ENCODE measurements at places on chromosomes 11 and 22.

- no peak for DNase-seq
These were observed 22.2 kb upstream of the ZNF143 start for GRCh38 chr11:9438611-9439010.

- DNase-seq = peak; percentile 89
These were observed 133.2 kb upstream of the TEAD1 start for GRCh38 chr11:12540913-12541582.

DNA sequence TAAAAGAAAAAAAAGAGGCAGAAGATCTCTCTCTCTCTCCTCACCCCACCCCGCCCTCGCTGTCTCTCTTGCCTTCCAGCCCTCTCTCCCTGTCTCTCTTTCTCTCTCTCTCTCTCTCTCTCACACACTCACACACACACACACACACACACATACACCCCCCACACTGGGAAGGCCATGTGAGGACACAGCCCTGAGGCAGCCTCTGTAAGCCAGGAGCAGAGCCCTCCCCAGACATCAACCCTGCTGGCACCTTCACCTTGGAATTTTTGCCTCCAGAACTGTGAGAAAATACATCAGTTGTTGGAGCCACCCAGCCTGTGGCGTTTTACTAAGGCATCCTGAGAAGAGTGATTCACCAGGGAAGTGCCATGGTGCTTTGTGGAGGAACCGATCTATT, 14.7 kb downstream of the APOL3 start:
- peak; percentile 50 for DNase-seq

- no peak for DNase-seq
These were observed 99.7 kb upstream of the TOP3B start for GRCh38 chr22:22082229-22082835.

DNA sequence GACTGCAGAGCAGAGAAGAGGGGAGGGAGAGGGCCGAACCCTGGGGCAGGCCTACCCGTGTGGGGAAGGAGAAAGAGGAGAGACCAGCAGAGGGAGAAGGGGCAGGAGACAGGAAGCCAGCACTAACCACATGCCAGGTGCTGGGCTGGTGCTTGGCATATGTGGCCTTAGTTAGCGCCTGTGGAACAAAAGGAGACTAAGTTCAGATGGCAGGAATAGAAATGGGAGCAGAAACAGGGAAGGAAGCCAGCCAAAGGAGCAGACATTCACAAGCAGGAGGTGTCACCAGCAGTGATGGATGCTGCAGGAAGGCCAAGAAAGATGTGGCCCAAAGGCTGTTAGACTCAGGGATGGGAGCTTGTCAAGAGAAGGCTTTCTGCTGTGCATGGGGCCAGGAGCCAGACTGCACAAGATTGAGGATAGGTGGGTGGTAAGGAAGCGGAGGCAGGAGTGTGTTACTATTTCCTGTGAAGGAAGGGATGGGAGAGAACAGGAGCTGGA, 26.7 kb downstream of the TREH start:
- no peak for DNase-seq

DNA sequence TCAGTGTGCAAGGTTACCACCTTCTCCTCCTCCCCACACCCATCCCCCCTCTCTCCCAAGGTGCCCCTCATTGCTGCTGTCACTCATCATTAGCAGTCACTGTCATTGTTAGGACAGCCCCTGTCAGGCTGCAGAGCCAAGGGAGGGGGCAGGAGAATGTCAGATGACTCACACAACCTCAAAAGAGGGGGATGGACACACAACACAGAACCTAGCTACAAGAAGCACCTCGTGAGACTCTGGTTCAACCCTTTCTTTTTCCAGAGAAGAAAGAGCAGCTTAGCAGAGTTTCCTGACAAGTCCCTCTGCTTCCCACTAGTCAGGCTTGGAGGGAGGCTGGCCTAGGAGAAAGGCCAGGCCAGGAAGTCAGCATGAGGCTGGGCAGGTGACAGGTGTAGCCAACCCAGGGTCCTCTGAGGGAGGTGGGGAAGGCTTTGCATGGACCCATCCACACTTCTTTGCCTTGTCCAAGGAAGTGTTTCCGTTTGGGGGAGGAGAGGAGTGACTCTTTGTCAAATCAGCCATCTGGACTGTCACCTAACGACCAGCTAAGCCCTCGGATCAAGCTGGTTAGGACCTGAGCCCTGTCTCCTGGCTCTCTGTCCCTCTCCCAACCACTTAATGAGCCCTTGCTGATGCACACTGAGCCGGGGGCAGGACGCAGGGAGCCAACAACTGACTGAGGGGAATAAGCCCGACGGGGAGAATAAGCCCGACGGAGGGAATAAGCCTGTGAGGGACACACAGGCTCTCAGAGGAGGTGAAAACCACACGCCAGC, 18.3 kb downstream of the ADORA2A start:
- no peak for DNase-seq

GRCh38 chr11:2327032-2327431, 25.2 kb downstream of the TSPAN32 start:
- no peak for DNase-seq

- no peak for DNase-seq
These were observed 42.1 kb upstream of the GNB1L start for GRCh38 chr22:19896665-19897355.

DNA sequence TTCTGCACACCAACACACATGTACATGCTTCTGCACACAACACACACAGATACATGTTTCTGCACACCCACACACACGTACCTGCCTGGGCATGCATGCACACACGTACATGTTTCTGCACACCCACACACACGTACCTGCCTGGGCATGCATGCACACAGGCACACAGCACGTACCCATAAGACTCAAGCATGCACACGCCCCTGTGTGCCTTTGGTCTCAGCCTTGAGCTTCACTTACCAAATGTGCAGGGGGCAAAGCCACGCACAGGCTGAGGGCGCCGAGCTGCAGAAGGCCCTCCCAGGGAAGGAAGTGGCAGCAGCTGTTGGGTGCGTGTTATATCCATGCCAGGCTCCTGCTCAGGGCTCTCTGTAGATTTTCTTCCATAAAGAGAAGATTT, 34.7 kb upstream of the SMIM38 start:
- no peak for DNase-seq

DNA sequence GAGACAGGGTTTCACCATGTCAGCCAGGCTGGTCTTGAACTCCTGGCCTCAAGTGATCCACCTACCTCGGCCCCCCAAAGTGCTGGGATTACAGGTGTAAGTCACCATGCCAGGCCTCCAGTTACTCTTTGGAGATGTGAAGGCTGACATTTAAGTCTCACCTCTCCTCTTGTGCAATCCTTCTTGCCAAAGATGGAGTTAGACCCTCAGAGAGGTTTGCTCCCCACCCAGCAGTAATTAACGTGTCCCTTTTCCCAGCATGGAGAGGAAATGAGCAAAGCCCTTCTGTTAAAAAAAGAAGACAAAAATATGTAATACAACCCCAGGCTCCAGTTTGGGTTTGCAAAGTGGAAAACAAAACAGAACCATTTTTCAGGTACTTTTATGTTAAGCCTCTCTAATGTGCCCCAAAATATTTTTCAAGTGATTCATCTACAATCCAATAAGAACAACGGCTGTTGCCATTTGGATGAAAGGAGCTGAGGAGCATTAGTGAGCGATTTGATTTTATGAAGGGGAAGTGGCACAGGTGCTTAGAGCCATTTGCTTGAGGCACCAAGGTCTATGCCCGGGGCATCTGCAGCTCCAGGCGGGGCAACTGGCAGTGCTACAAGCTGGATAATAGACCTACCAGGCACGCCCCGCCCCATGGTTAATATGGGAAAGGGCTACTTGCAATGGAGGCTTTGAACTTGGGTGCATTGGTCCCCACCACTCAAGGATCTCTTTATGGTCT, 57.2 kb downstream of the GRIK4 start:
- DNase-seq = no peak

DNA sequence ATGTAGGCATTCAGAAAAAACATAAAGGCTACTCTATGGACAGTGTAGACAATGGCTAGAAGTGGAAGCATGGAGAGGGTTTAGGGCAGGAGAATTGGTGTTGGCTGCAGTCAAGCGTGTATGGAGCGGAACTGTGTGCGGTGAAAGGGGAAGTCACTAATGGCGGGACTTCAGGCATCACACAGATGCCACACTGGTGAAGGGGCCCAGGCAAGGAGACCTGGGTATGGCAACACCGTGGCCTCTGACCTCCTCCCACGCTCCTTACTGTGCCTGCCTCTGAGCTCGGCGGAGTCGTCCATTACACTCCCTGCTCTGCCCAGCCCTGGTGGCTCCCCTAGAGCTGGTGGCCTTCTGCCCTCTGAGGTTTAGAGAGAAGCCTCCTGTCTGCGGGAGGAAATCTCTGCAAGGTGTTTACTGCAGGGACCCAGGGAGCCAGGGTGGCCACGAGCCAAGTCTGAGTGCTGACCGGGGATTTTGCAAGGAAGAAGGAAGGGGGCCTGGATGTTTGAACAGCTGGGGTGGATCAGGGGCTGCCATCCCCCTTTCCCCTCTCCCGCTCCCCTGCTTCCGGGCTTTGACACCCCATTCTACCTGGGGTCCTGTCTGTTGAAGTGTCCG, 75.1 kb upstream of the TSPAN18 start:
- DNase-seq = no peak

DNA sequence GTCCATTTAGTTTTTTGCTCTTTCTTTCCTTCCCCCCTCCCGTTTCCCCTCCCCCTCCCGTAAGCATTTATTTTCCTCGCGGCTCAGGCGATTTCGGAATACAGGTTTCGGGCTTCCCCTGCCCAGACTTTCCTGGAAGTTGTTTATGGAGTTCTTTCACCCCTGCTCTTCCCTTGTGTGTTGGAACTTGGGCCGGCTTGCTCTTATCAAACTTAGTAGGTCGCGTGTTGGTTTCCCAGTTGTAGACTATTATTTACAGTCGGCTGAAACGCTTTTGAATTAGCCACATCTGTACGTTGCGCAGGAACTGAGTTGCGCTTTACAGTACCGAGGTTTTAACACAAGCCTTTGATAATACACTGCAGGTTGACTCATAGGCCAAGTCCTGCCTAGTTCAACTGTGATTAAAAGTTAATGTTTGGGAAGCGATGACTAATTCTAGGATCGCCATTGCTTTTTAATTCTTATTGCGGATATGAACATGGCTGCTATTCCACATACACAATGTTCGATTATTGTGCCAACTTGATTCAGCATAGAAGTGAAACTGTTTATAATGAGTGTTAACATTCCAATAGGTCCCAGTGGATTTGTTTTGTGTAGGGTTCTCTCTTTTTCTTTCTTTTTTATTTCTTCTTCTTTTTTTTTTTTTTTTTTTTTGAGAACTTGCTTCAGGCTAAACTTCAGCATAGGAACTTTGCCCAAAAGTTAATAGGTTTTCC, 1.7 kb downstream of the YAP1 start:
- peak; percentile 97 for DNase-seq

DNA sequence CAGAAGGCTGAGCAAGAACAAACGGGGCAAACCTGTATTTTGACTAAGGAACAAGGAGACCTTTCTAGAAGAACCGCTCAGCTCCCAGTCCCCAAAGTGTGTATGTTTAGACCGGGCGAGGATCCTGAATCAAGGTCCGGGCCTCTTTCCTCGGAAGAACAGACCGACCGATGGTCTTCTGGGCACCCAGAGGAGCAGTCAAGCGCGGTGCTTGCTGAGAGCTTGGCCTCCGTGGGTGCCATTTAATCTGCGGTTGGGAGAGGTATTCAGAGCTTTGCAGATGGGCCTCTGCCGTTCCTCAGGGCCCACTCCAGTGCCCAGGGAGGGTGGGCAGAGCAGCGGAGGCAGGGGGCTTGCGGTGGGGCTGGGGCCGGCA, 26.5 kb upstream of the ATXN10 start:
- DNase-seq = no peak

DNA sequence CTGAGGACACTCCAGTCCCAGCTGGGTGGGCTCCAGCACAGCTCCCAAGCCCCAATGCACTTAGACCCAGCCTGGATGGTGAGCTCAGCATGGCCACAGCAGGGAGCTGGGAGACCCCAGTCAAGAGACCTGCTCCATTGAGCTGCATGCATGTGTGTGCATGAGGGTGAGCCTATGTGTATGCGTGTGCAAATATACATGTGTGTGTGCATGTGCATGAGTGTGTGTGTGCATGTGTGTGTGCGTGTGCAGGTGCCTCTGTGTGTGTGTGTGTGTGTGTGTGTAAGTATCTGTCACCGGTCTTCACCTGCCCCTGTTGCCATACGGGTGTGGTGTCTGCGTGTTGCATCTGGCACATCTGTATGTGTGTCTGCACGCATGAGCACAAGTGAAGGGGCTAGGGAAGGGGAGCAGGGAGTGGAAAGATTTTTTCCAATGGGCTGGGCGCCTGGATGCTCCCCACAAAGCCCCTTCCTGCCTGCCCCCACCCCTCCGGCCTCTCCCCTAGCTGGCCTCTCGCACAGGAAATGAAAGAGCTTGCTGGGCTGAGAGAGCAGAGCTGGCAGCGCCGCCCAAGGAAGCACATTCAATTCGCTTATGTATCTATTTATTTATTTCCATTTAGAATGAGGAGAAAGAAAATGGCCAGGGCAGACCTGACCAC, 4.1 kb downstream of the TSPAN32 start:
- DNase-seq = peak; percentile 29

DNA sequence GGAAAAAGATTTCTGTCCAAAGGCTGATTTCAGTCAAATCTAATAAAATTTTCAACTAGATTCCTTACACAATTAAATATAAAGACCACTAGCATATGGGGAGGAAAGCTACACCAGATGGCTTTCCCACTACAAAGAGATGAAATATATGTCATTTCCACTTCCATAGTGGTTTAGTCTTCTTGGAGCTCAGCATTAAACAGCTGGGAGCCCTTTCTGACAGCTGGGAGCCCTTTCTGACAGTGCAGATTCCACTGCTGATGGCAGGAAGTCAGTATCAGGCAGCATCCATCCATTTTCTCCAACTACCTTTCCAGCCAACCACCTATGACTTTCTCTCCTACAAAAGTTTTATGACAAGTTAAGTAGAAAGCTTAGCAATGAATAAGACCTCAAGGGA, 177.9 kb downstream of the RRAS2 start:
- no peak for DNase-seq

- DNase-seq = peak; percentile 98
These were observed 54.4 kb downstream of the TRAF6 start for GRCh38 chr11:36455658-36456111.

DNA sequence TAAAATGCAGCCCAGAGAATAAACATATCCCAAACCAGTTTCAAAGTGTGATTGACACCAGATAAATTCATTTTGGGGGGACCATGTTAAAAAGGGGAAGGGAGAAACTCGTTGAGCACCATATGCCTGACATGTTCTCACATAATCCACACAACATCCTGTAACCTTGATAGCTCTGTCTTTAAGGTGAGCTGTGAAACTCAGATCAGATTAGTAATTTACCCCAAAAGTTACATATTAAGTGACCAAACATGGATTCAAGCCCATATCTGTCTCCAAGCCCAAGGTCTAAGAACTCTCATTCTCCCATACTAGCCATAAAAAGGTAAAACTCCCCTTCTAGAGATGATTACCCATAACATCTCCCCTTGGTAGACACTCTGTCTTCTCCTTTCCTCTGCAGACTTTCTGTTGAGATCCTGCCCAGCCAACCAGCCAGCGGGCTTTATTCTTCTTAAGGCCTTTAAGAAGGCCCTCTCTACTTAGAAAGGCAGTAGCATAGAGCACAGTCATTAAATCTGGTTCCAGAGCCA, 150.7 kb downstream of the CCDC34 start:
- DNase-seq = no peak

Data from ELR (cell line).